Stimulated activated CD4-positive, alpha-beta T cell treated with anti-CD3 and anti-CD28 coated beads, TNF-alpha, amount 100 ng/mL, for 48 hours (primary cell): ENCODE measurements at places on chromosomes 11 and 22.
A peak's percentile ranks its signal among the peaks of the same experiment; 100 is the strongest.

DNA sequence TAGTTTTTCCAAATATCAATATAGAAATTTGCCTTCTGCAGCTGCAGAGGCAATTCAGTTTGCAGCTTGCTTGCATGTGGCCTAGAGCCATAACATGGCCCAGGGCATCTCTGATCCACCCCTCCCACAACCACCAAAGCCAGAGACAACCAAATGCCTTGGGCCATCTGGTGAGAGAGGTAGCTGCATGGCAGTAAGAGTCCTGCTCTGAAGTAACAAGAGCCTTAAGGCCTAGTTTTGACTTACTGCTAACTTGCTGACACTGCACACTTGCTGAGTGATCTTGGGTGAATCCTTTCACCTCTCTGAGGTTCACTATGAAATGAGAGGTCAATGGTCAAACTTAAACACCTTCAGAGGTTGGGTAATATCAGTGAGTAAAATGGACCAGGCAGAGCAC is 4.9 kb upstream of the SPECC1L start:
- DNase-seq, result no peak

- DNase-seq, result no peak
Measured at GRCh38 chr11:1845095-1845429, 6.3 kb downstream of the TNNI2 start.

- no peak for DNase-seq
Measured at GRCh38 chr11:111460856-111461255, 51.3 kb downstream of the BTG4 start.

GRCh38 chr11:87803748-87804147 is 371.5 kb downstream of the RAB38 start:
- no peak for DNase-seq

- no peak for DNase-seq
Measured at GRCh38 chr22:39363751-39364515, 14.1 kb downstream of the SYNGR1 start.

DNA sequence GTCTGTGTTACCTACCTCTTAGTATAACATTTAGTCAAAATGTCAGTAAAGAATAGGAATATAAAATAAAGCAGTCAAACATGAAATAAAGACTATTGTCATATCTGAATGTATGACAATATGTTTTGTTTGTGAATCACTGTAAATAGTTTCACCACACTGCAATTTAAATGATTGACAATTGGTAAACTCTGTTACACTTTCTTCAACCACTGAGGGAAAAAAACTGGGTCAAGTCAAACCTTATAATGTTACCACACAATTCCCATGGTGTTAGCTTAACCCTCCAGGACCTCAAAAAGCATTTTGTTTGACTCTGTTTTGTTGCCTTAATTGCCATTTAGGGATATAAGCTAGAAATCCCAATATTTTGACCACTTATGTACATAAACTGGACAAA is 10.5 kb upstream of the MMP13 start:
- DNase-seq, result no peak

DNA sequence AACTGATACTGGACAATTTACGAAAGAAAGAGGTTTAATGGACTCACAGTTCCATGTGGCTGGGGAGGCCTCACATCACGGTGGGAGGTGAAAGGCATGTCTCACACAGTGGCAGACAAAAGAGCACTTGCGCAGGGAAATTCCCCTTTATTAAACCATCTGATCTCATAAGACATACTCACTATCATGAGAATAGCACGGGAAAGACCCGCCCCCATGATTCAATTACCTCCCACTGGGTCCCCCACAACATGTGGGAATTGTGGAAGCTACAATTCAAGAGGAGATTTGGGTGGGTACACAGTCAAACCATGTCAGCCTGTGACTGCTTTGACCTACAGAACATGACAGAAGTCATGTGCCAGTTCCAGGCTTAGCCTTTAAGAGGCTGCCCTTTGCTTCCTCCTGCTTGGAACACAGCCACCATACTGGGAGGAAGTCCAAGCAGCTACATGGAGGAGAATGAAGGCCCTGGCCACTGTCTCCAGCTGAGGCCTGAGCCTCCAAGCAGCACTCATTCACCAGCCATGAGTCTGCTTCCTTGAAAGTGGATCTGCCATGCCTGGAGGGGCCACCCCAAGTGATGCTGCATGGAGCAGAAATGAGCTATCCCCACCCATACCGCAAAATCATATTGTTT is 10.9 kb upstream of the GAL start:
- no peak for DNase-seq

- DNase-seq, result no peak
Measured at GRCh38 chr11:68524213-68524612, 63.7 kb downstream of the PPP6R3 start.

- DNase-seq, result no peak
Measured at GRCh38 chr22:44805711-44806110, 53.3 kb downstream of the ARHGAP8 start.

- DNase-seq, result no peak
Measured at GRCh38 chr11:8788616-8789015, 106.0 kb downstream of the RPL27A start.

DNA sequence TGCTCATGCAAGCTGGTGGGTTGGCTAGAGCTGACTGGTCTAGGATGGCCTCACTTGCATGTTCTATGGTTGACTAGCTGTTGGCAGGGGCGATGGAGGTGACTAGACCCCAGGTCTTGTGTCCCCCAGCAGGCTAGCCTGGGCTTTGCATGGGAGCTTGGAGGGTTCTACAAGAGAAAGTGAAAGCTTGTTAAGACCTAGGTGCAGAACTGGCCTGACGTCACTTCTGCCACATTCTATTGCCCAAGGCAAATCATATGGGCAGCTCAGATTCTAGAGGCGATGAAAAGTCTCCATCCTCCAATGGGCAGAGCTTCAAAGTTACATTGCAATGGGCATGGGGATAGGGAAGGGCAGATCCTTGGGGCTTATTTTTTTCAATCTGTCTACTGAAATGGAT is 170.9 kb downstream of the MIAT start:
- no peak for DNase-seq

DNA sequence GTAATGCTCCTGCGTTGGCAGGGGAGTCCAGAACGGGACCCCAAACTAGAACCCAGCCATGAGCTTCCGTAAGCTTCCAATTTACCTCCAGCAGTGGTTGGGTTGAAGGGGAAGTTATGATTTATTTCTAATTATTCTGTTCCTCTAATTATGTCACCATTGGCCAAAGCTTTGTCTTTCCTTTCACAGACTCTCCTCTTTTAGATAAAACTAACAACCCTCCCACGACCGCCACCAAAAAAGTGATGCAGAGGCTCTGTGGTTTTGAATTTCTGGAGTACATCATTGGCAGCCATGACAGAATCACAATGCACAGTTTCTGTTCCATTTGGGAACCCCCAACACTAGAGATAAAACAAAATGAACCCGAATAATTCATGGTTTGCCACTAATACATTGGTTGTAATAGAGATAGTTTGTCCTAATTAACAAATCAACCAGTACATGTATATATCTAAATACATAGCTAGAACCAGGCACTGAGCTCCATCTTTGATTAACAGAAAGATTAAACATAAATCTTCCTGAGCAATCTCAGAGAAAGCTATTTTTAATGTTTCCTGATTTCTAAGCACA is 64.3 kb downstream of the ETS1 start:
- DNase-seq, result no peak

DNA sequence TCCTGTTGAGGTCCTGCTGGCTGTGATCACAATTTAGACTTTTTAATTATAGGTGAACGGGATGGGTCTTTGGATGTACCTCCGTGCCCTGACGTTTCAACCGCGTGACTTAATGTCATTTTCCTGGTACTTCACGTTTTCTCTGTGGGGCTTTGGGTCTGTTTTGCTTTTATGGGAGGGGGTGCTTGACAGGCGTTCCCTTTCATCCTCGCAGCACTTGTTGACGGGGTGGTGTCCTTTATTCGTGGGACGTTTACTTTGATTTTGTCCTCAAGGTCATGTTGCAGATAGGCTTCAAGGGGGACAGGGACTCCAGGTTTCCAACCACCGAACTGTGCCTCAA is 994 bp downstream of the PPP6R3 start:
- DNase-seq, result no peak

DNA sequence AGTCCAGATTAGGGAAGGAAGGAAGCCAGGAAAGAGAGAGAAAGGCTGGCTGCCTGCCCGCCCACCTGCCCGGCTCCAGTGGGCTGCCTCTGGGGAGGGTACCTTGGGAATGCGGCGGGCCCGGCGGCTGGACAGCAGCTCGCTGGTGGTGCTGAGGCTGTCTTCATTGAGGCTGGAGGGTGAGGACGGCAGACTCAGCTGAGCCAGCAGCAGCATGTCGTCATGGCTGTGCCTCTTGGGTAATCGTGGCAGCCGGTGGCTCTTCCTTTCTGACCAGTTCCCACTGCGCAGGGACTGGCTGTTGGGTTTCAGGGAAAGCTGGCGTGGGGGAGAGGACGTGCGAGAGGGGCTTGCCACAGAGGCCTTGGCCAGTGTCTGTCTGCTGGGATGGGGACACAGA is 32.9 kb downstream of the RPL27A start:
- no peak for DNase-seq

DNA sequence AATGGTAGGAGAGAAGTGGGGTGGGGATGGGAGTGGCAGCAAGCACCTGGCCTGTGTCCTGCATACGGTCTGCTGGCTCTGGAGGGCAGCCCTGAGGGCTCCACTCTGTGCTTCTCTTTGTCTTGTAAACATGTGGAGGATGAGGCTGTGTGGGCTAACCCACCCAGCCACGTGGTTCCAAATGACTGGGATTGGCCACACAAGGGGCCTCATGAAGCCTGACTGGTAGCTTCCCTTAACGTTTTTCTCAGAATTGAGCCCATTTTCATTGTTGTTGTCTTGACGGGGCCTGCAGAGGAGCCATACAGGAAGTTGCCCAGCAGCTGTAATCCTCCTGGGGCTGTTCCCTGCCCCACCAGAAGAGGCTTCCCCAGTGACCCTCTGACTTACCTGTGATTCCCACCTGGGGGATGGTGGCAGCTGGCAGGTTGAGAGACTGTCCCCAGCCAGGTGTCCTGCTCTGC is 18.0 kb downstream of the DERL3 start:
- DNase-seq, result no peak

DNA sequence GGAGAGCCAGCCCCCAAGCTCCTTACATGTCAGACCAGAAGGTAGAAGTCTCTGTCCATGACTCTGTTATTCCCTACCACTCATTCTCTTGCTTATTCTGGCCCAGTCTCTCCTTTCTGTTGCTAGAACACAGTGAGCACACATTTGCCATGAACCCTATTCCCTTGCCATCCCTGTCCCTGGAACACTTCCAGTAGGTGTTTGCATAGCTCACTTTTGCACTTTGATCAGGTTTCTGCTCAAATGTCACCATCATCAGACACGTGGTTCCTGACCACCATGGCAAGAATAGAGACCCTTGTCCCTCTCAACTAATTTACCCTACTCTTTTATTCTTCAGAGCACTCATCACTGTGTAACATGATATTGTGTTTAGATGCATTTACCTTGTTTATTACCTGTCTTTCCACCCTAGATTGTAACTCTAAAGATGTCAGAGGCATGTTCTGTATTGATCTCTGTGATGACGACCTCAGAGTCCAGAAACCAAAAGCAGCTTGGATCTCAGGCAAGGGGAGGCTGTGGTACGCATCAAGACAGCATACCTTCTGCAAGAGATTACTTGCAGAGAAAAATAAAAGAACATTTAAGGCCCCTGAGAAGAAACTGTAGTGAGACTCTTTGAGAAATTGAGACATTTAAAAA is 606.4 kb downstream of the OPCML start:
- DNase-seq, result no peak

DNA sequence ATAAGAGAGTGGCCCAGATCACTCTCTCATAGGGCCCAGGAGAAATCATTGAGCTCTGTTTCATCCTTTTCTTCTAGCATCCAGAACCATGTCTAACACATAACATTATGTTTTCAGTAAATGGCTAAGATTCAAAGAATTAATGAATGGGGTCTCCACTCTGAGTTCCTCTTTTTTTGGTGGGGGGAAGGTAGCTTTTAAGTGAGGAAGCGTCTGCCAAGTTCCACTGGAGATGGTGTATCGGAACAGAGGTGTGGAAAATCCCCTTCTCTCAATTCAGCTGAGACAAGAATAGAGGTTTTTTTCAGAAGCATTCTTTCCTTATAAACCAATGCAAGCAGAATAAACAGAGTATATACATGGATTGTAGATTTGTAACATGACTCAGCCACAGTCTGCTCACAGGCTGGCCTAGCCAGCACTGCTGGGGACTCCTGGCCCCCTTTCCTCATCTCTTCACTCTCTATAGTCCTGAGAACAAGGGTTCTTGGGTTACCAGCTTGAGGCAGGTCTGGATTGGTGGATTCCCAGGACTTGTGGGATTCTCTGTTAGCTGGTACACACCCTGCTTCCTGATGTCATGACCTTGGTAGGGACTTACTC is 97.2 kb downstream of the TRAF6 start:
- DNase-seq, result no peak

GRCh38 chr11:116714902-116715301 is 57.9 kb downstream of the BUD13 start:
- no peak for DNase-seq

GRCh38 chr22:20456064-20456721 is 18.6 kb upstream of the SCARF2 start:
- peak; percentile 52 for DNase-seq

- no peak for DNase-seq
Measured at GRCh38 chr11:96899971-96900370, 510.2 kb downstream of the JRKL start.
